ENCODE measurements at places on chromosomes 5 and 9.

GRCh38 chr9:36812556-36812955, 221.5 kb downstream of the PAX5 start:
- no peaks in the 10 kb centered on the region for H3K4me1 ChIP-seq
- H3K27ac ChIP-seq, result no peak overlapping the region
- H3K27me3 ChIP-seq, result peaks cover 4% of the 10 kb centered on the region
- H3K36me3 ChIP-seq, result no peaks in the 10 kb centered on the region
- H3K4me3 ChIP-seq, result no peak overlapping the region

DNA sequence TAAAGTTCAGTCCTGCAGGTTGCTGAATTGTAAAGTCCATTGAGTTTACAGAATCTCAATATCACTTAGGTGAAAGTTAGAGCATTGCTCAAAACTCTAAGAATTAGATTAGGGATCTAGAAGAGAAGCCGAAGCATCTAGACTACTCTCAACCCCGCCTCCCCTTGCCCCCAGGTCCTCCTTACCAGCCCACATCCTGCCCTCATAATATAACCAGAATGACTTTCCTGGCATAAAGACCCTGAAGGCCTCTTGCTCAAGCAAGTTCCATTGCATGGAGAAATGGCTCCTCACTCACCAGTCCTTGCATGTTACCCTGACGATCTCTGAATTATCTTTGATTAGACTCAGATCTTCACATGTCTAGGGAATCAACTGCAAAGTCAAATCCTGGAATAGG, 78.8 kb downstream of the SPATA31C2 start:
- H3K4me1 ChIP-seq, result no peaks in the 10 kb centered on the region
- no peak overlapping the region for H3K27ac ChIP-seq
- no peak for DNase-seq
- no peaks in the 10 kb centered on the region for H3K27me3 ChIP-seq
- no peaks in the 10 kb centered on the region for H3K36me3 ChIP-seq

GRCh38 chr5:42590566-42590965, 166.1 kb upstream of the CCDC152 start:
- no peaks in the 10 kb centered on the region for H3K36me3 ChIP-seq
- no peaks in the 10 kb centered on the region for H3K4me1 ChIP-seq
- no peaks in the 10 kb centered on the region for H3K27me3 ChIP-seq
- no peak overlapping the region for H3K4me3 ChIP-seq
- DNase-seq, result no peak

- DNase-seq, result no peak
- H3K4me3 ChIP-seq, result no peak overlapping the region
- H3K27ac ChIP-seq, result no peak overlapping the region
- no peaks in the 10 kb centered on the region for H3K36me3 ChIP-seq
These were observed 262.7 kb upstream of the CLINT1 start for GRCh38 chr5:158121678-158122077.

DNA sequence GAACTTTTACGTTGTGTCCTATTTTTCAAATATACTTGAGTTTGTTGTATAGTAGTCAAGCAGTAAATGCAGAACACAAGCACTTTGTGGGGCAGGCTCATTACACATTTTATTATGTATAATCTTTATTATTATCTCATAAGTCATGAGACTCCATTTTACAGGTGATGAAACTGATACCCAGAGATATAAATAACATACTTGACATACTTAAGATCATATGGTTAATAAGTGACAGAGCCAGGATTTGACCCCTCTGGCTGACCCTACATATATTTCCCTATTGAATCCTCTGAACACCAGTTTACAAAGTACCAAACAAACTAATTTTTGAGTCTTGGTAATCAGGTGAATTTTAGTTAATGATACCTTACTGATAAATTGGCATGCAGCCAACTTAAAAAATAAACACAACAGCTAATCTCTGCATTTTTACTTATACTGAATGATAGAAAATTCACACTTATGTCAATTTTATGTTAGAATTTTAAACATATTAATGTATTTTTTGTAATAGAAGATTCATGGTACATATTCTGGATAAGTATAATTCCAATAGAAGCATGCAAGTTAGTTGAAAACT, 305.0 kb upstream of the MEF2C start:
- H3K4me1 ChIP-seq, result no peaks in the 10 kb centered on the region
- H3K36me3 ChIP-seq, result no peaks in the 10 kb centered on the region
- H3K27ac ChIP-seq, result no peak overlapping the region
- no peak overlapping the region for H3K4me3 ChIP-seq
- no peaks in the 10 kb centered on the region for H3K27me3 ChIP-seq

GRCh38 chr5:94196953-94197352, 421.5 kb downstream of the KIAA0825 start:
- H3K36me3 ChIP-seq, result no peaks in the 10 kb centered on the region
- H3K4me3 ChIP-seq, result no peak overlapping the region
- no peak for DNase-seq
- H3K27ac ChIP-seq, result no peak overlapping the region

GRCh38 chr5:53963958-53964357, 346.4 kb downstream of the ARL15 start:
- no peaks in the 10 kb centered on the region for H3K27me3 ChIP-seq
- H3K4me3 ChIP-seq, result no peak overlapping the region
- no peak overlapping the region for H3K27ac ChIP-seq
- no peaks in the 10 kb centered on the region for H3K36me3 ChIP-seq
- H3K4me1 ChIP-seq, result no peaks in the 10 kb centered on the region

DNA sequence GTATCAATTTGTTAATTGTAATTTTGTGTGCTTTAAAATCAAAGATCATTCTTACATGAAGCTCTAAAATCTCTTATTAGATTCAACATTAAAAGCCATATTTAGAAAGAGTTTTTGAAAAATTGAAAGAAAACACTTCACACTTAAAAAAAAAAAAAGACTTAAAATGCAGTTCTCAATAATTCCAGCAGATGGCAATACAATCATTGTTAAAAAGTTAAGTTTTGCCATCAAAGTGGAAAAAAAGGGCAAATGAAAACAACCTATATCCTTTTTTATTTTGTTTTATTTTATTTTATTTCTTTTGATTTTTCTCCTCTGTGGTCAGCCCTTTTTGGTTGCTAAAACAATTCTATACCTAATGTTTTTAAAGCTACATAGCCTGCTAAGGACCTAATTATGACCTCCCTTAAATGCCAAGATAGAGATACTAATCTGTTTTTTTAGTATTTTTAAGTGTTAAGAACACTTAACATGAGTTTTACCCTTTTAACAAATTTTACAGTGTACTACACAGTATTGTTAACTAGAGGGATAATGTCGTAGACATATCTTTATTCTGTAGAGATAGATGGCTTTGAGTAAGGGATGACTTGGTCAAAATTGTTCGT, 154.2 kb upstream of the DAB2 start:
- no peaks in the 10 kb centered on the region for H3K4me1 ChIP-seq
- H3K27me3 ChIP-seq, result no peaks in the 10 kb centered on the region
- DNase-seq, result no peak
- no peaks in the 10 kb centered on the region for H3K36me3 ChIP-seq

Measured in H1 (cell line).